ENCODE measurements at places on chromosomes 7 and 10.

GRCh38 chr7:12741951-12742575, 54.6 kb downstream of the ARL4A start:
- no peak for DNase-seq

DNA sequence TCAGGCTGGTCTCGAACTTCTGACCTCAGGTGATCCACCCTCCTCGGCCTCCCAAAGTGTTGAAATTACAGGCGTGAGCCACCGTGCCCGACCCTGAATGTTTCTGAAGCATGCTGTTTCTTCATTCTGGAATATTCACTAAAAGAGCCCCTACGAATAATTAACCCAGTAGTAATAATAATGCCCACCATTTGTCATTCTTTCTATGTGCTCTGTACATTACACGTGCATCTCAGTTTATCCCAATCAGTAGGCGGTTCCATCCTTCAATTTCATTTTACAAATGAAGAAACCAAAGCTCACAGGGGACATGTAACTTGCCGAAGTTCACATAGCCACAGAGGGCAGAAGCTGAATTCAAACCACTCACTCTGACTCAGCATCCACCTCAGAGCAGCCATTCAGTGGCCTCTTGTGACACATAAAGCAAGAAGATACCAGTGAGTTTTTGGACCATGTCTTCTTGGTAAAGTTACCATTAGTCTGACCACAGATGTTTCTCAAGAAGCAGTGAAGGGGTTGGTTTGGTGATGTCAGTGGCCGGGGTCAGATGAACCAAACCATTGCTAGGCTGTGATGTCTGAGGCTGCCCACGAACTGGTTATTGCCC, 71.9 kb upstream of the DUSP5 start:
- DNase-seq: peak; percentile 98

DNA sequence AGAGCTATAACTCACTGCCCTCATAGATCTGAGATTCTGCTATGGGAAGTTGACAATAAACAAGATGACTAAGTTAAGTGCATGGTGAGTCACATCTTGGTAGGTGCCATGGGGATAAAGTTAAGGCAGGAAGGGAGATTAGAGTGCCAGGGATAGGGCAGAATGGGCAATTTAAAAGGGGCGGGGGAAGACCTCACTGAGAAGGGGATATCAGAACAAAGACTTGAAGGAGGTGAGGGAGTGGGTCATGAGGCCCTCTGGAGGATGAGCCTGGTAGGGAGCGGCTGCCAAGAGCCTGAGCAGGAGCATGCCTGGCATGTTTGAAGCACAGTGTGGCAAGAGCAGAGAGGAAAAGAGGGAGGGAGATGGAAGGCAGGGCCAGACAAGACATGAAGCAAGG, 34.8 kb upstream of the INMT start:
- no peak for DNase-seq

DNA sequence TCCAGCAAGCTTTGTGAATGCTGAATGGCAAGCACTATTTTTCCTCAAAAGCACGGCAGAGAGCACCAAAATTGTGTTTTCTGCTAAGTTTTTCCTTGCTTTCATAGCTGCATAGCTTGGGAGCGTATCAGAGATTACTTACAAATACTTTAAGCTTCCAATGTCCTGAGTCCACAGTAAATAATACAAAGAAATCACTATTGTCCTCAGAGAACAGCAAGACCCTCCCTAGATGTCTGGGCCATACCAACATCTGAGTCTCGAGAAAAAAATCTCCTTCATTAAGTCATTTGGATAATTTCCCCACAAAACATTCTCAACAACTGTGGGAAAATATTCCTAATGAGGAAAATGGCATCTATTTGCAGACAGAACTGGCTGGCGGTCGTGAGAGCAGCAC, 41.7 kb downstream of the SGMS1 start:
- DNase-seq: no peak

DNA sequence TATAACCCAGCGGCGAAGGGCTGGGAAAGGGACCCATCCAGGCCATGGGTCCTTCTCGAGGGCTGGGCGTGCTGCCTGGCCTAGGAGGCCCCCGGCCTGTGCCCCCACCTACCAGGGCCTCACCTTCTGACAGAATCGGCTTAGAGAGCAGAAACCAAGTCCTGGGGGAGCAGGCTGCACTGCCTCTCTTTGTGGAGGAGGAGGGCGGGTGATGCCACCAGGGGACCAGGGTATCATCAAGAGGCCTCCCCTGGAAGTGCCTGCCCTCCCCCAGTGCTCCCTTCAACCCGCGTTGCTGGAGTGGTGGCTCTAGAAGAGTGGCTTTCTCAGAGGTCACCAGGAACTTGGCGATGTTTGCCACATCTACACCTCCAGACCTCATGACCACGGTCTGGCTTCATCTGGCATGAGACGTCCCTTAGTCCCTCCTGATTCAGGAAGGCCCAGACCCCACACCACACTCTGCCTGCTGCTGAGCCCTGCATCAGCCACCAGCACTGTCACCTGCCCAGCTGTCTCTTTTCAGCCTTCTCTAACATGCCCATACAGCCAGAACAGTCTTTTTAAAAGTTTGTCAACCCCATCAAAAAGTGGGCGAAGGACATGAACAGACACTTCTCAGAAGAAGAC, 31.9 kb downstream of the FKBP6 start:
- no peak for DNase-seq

DNA sequence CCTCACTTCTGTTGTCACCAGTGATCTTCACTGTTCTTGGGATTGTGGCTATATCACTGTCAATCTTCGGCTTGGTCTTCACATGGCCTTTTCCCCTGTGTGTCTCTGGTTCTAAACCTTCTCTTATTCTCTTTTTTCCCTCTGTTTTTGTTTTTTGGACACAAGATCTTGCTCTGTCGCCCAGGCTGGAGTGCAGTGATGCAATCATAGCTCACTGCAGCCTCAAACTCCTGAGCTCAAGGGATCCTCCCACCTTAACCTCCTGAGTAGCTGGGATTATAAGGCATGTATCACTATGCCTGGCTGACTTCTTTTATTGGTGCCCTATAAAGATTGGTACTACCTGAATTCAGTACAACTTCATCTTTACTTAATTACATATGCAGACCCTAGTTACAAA, 143.4 kb upstream of the EFCAB10 start:
- no peak for DNase-seq

DNA sequence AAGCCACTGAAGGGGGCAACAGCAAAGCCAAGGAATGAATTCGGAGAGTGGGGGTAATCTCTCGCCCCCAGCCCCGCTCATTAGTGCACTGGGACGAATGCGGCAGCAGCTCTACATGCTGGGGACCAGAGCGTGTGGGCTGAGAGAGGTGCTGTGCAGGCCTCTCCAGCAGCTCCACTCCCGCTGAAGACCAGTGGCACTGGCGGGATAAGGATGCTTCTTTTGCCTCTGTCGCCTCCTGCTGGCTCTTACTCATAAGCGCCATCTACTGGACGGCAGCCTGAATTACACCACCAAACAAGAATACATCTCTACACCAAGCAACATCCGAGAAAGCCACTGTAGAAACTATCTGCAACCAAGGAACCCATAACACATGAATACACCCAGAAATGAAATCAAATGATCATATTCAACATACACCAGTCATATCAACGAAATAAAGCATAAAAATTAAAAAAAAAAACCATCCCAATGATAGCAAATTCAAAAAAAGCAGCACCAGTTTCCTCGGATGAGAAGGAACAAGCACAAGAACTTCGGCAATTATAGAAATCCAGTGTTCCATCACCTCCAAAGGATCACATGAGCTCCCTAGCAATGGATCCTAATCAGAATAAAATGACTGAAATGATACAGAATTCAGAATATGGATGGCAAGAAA, 79.0 kb upstream of the TMEM168 start:
- no peak for DNase-seq

GRCh38 chr10:116704926-116705325, 37.4 kb downstream of the HSPA12A start:
- DNase-seq: no peak

DNA sequence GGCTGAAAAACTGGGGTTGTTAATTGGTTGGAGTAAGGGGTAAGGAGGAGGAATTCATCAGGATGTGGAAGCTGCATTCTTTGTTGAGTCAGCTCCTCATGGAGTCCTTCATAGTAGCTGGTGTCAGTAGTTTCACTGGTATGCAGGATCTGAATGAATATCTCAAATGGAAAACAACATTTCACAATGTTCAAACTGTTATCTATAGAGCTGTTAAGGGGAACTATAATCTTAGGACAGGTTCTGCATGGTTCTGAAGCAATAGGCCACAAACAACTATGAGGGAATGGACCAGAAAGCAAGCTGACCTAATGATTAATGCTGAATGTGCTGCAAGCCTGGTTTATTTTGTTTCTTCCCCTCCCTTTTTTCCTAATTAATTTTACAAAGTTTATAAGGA, 225.8 kb downstream of the IPMK start:
- no peak for DNase-seq

- peak; percentile 26 for DNase-seq
These were observed 86.0 kb downstream of the FANK1 start for GRCh38 chr10:125982260-125982948.

DNA sequence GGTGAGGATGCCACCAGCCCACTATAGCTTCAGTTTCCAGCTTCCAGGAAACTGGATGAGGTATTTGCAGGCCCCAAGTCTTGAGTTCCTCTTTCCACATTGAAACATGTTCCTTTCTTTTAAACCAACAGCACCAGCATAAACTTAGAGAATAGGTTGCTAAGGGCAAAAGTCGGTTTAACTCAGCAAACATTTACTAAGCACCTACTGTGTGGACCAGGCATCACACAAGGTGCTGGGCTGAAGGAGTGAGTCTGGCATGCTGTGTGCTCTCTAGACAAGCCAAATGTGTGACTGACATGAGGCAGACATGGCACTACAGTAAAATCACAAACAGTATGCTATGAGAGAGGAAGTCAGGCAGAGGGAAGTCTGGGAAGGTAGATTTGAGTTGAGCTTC, 11.0 kb upstream of the RASSF4 start:
- DNase-seq: no peak
